ENCODE measurements at places on chromosomes 5 and 9.

GRCh38 chr9:126906091-126906490 lies 8.5 kb upstream of the RALGPS1 start:
- DNase-seq, result no peak

DNA sequence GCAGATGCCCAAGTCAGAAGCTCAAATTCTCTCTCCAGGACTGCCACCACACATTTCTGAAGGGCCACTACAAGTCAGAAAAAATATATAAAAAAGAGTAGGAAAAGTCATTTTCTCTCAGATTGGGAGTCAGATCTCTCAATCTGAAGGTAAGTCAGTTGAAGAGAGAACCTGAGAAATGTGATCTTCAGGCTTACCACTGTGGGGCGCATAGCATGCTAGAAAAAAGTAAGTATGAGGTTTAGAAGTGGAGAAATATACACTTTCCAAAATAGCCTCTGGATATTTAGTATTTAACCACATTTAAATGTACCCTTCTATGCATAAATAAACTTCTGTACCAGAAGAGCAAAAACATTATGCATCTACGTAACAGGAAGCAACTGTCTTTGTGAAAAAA lies 800.7 kb upstream of the CTNND2 start:
- no peak for DNase-seq

- no peak for DNase-seq
These were observed 7.1 kb downstream of the MEGF9 start for GRCh38 chr9:120707170-120707569.

GRCh38 chr5:56396634-56397033 lies 163.5 kb upstream of the ANKRD55 start:
- no peak for DNase-seq

- DNase-seq, result no peak
These were observed 49.7 kb downstream of the OLFM1 start for GRCh38 chr9:135136991-135137832.

GRCh38 chr9:14561929-14562405 lies 131.3 kb downstream of the ZDHHC21 start:
- no peak for DNase-seq

GRCh38 chr9:136021171-136021871 lies 60.1 kb upstream of the UBAC1 start:
- DNase-seq, result no peak

DNA sequence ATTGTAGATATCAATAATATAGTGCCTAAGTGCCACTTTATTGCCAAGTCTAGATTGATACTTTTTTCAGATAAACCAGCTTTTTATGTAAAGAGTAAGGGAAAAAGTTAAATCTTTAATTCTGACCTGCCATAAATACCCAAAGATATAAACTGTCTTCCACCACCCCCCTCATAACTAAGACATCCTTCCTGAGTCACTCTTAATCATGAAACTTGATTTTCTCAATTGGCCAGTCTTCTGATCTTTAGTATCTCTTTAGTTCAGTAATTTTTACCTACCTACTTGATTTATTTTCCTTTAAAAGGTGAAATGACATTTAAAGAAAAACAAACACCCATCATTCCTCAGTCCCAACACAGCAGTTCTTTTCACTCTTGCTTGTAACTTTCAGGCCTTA lies 21.8 kb downstream of the C5orf22 start:
- no peak for DNase-seq

DNA sequence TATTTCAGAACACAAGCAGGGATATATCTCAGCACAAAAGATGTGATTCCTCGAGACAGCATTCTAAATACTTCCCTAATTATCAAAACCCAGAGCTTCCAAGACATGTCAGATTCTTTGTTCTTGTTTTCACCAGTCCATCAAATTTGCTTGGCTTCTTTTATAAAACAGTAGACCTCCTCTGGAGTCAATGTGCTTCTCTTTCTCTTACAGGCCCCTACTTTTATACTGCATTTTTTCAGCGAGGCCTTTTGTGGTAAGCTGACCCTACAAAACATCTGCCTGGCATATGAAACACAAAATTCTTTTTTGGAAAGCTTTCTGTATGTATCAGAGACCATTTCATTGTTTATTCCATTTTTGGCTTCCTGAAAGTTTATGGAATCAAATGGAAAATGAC lies 81.8 kb downstream of the ARSB start:
- no peak for DNase-seq

GRCh38 chr5:142939884-142940283 lies 169.7 kb downstream of the ARHGAP26 start:
- no peak for DNase-seq

DNA sequence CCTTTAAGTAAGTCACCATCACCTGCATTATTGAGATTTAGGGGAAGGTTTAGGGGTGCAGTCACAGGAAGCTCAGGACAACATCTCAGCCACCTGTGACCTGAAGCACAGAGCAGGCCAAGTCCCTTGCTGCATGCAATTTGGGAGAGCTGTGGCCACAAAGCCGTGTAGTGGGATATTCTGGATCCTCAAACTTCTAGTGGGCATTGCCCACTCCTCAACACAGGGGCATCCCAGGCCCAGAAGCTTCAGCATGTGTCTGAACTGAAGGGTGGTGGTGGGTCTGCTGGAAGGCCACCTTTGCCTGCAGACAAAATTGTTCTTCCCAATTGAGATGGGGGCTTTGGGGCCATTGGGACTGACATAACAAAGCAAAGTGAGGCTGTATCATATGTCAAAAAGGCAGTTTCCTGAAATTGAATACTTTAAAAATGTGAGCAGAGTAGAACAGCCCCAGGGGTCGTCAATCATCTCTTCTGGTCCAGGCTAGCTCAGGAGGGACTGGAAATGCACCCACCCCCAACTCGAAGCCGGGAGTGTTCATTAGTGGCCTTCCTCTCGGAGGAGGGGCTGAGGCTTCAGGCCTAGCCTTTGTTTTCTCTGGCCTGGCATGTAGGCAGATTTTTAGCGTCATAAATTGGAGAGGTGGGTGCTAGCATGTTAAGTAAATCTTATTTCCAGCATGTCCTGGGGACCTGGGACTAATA lies 2.8 kb upstream of the GADD45G start:
- DNase-seq, result no peak

- DNase-seq, result no peak
These were observed 12.0 kb upstream of the TGFBR1 start for GRCh38 chr9:99092643-99093491.

DNA sequence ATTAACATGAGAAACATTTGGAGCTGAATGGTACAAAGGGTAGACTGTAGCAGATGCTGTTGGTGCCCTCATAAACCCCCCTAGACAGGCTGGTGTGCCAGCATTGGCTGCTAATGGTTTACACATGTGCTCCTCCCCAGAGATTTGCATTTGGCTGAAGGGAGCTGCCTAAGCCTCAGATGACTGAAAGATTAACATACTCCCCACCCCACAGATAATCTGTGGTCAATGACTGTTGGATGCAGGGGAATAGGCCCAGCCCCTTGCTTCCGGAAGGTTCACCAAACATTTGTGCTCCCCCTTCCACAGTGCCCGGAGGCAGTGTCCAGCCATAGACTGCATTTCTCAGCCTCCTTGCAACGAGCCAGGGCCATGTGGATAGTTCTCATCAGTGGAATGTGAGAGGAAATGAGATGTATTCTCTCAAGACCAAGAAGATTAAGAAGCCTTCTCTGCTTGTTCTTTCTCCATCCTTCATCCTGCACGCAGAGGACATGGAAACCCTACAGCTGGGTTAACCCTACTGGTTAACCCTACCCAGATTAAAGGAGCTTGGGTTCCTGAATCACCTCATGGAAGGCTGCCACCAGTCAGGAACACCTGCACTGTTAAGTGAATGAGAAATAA lies 79.6 kb downstream of the PHAX start:
- DNase-seq, result no peak

- no peak for DNase-seq
These were observed 137.4 kb downstream of the FBXL7 start for GRCh38 chr5:15637345-15637744.

DNA sequence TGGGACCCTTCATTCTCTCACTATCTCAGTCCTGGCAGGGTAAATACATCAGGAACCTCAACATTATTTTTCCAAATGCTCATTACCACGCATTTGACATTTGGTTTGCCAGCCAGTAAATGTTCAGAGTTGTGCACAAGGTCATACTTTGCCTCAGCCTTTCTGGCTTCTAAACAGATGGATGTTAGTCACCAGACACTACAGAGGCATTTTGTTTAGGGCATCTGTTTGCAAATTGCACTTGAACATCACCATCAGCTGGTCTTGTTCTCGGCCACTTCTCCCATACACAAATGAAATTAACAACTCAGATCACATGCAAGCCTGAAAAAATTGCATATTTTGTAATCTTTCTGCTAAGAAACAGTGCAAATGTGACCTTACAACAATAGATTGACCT lies 75.0 kb upstream of the SLC1A1 start:
- DNase-seq, result no peak

DNA sequence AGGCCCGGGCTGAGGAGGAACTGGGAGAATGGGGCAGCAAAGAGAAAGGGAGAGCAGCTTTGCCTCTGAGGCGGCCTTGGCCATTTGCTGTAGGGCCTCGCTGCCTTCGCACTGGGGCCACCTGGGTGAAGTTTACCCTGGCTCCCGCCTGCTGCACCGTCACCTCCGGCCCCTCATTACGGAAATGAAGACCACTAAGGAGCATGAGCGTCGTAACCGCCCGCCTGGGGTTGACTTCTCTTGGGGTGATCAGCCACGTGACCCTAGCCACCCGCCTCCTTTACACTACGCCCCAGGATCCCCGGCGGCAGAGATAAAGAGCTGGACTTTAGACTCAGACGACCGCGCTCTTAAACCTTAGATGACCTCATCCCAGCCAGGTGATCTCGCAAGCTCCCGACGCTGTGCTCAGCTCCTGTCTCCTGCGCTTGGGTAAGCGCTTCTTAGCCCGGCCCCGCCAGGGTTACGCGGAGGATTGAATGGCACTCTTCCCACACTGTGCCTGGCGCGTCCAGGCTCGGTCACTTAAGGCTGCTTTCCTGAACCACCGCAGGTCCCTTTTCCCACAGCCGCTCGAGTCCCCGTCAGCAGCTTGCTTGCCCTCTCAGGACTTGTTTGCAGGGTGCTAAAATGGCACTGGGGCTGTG lies 107.9 kb upstream of the LARP1 start:
- DNase-seq, result no peak

GRCh38 chr5:123582550-123583285 lies 70.7 kb downstream of the CSNK1G3 start:
- no peak for DNase-seq

DNA sequence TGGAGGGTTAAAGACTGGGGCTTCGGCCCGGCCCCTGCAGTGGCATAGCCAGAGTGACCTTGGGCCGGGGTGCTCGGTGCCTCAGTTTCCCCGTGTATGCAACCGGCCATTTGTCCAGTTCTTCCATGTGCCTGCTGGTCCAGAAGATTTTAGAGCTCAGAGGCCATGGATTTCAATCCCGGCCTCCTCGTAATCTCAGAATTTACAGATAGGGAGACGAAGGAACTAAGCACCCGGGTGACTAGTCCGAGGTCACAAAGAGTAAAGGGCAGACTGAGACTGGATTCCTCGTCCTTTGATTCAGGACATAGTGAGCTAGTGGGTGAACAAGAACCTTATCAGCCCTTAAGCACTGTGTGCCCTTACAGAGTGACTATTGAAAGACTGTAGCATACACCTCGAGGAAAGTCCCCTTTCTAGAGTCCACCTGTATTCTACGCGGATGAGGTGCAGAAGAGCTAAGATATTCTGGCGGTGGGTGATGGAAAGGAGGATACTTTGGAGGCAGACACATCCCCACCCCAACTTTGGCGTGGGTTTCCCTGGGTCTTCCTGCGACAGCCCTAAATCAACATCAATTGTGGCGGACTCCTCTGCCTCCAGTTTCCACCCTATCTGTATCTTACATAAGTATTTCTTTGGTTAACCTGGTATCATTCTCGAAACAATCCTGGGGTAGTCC lies 597 bp downstream of the SLC31A1 start:
- peak; percentile 7 for DNase-seq

DNA sequence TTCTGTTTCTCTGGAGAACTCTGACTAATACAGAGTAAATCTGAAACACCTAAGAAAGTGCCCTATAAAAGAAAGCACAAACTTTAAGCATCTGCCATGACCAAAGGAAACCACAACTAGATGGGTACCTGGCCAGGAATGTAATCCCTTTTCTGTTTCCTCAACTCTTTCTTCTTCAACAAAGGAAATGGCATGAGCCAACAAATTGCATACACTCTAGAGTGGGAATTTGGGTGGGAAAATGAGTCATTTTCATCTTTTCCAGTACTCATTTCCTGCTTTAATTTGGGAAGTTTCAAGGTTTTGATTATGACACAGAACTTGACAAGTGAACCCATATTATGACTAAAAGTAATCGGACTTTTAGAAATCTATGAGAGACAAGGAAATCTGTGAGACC lies 349.2 kb upstream of the RORB start:
- no peak for DNase-seq

DNA sequence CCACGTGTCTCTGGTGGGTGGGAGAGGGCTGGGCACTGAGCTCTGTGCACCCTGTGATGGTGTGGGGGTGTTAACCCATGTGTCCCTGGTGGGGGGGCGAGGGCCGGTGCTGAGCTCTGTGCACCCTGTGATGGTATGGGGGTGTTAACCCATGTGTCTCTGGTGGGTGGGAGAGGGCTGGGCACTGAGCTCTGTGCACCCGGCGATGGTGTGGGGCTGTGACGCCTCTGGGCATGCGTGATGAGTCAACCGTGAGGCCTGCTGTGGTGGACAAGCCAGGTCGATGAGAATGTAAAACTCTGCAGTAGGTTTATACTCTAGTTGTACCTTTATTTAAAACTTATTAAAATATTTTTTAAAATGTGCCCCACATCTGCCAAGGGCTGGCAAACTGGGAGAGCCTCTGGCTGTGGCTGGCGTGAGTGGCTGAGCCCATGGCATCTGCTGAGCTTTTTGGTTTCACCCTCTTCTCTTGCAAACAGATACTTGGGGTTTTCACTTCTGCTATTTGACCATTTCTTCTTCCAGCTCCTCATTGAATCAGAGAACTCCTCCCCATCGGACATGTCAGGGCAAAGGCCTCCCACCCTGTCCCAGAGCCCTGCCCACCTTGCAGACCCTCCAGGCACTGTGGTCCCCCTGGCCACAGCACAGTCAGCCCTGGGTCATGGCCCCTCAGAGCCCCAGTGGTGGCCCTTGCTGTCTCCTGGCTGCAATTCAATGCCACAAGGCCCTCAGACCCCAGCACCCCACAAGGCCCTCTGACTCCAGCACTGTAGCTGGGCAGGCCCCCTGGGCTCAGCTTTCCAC lies 18.5 kb upstream of the EXOC3 start:
- no peak for DNase-seq

DNA sequence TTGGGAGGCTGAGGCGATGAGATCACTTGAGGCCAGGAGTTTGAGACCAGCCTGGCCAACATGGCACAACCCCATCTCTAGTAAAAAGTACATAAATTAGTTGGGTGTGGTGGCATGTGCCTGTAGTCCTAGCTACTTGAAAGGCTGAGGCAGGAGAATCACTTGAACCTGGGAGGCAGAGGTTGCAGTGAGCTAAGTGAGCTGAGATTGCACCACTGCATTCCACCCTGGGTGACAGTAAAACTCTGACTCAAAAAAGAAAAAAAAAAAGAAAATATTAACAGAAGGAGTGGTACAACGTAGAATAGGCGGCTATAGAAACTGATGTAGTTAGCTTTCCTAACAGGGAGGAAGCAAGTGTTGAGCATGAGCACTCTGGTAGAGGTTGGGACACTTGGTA lies 59.9 kb downstream of the PBX3 start:
- DNase-seq, result no peak

Measured in T-helper 2 cell (primary cell).